WTC11 (cell line): ENCODE measurements at places on chromosomes 5 and 9.

- DNase-seq = no peak
These were observed 28.4 kb downstream of the LMX1B start for GRCh38 chr9:126642010-126642744.

GRCh38 chr5:7686794-7687193 is 164.1 kb downstream of the CFAP90 start:
- no peak for DNase-seq

GRCh38 chr5:147403651-147404640 is 105.9 kb downstream of the DPYSL3 start:
- no peak for DNase-seq

- DNase-seq = no peak
These were observed 41.2 kb upstream of the PTGS1 start for GRCh38 chr9:122329597-122329996.

DNA sequence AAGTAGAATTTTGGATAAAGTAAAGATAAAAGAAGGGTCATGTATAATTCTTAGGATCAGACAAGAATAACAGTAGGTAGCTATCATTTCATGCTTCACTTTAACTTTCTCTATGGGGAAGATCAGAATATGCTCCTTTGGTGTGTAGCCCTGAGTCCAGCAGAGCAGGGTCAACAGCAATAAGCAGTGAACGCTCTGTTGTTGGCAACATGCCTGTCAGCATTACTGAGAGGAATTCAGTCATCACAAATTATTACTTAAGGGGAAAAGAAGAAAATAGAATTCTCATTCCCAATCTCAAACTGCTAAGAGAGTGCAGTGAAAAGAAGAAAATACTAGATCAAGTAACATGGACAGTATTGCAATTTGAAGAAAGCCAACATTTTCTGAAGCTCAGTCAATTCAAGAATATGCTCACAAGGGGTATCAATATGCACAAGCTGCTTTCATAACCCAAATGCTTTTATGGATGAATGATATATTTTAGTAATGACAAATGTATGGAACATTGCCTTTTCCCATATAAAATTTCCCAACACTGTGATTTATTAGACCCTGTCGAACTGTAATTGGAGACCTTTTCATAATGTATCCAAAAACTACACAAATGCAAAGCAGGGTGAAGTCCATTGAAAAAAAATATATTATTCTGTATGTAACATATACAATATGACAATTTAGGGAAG is 1359.4 kb downstream of the EFNA5 start:
- no peak for DNase-seq

- no peak for DNase-seq
These were observed 1051.3 kb upstream of the DMAC1 start for GRCh38 chr9:8850914-8851313.

- no peak for DNase-seq
These were observed 36.3 kb upstream of the PAM start for GRCh38 chr5:102718819-102719218.

DNA sequence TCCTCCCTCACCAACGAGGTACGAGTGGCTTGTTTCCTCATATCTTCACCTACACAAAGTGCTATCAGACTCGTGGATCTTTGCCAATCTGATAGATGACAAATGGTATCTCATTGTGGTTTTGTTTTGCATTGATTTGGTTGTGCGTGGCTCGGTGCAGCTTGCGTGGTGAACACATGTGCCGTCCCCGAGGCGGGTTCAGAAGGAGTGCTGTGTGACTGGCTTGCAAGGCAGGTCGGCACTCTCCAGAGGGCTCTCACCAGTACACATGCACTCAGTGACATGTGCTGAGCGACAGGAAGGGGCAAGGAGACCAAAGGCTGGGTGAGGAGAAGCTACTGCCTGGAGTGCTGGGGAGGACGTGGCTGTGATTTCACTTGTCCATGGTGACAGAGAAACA is 95.3 kb upstream of the PITX1 start:
- DNase-seq = no peak

GRCh38 chr5:136021016-136021405 is 7.8 kb upstream of the TGFBI start:
- no peak for DNase-seq

DNA sequence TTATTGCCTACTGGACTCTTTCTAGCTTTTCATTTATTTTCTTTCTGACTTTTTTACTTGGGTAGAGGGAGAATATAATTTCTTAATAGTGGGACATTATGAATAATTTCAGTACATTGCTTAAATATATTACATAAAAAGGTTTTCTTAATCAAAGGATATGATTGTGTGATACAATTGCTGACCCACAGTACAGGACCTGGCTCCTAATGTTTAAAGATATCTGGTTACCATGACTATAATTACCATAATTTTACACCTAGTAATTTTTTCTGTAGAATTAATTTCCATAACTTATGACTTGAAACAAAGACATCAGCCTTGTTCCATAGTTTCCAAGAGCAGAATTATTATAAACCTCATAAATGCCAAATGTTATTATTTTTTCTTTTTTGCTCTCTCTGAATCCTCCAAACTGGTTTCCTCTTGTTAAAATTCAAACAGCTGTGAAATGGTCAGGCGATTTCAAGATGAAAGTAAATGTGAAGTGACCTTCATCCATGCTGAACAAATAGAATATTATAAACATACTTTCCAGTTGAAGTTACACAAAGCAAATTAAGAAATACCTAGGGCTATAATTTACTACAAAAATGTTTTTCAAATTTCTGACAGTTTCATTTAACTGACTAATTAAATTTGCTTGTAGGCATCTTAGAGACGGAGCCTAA is 301.2 kb upstream of the TYRP1 start:
- no peak for DNase-seq

- no peak for DNase-seq
These were observed 8.3 kb upstream of the TGFBI start for GRCh38 chr5:136020383-136021015.

- DNase-seq = peak; percentile 94
These were observed 106.0 kb downstream of the PHF2 start for GRCh38 chr9:93682155-93682968.

GRCh38 chr5:39541920-39542319 is 117.1 kb upstream of the DAB2 start:
- DNase-seq = no peak

DNA sequence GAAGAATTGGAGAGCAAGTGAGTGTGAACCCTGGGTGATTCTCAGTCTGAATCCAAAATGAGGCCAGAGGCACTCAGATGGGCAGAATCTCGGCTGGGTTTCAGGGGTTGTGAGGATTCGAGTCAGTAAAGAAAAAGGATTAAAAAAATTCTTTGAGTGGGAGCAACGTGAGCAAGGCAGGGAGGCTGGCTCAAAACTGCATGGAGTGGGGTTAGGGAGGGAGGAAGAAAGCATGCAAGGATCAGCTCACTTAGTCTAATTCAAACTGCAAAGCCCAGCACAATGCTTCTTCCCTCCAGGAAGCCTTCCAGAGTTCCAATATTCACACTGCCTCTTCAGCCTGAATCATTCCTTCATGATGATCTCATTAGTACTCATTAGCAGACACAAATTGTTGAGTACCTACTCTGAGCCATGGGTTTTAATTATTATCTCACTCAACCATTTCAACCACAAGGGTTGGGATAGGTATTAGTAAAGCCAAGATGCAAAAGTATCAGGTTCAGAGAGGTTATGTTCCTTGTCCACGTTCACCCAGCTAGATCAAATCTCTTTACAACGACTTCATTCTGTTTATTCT is 95.8 kb downstream of the BRINP1 start:
- DNase-seq = no peak

DNA sequence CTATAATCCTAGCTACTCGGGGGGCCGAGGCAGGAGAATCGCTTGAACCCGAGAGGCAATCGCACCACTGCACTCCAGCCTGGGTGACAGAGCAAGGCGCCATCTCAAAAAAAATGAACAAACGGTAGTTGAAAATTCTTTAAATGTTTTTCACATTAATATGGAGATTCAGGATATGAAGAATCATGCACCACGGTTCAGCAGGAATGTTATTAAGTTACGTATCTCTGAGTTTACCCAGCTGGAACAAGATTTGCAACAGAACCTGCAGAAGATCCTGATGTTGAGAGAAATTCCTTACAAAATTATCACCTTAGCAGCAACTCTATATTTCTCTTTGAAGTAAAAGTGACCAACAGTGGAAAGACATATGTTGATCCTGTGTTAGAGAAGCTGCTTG is 10.0 kb downstream of the PCDHGA12 start:
- no peak for DNase-seq

- no peak for DNase-seq
These were observed 1800.2 kb downstream of the MAT2B start for GRCh38 chr5:165305596-165305995.

- no peak for DNase-seq
These were observed 292.0 kb downstream of the FANCC start for GRCh38 chr9:95025213-95026147.

GRCh38 chr5:122333564-122333963 is 21.5 kb downstream of the SNCAIP start:
- DNase-seq = no peak
